ENCODE measurements at places on chromosomes 11 and 22. TPM values are rescaled to one million over a fixed set of nuclear protein-coding genes. Genes with fewer than 3 reads are reported as not detected.

DEUP1 gene
- 0.99 TPM for total RNA-seq

SLC35F2 gene
- total RNA-seq = 0.33 TPM

DEPDC7 gene
- total RNA-seq = 6.0 TPM

POU2AF3 gene
- 10.9 TPM for total RNA-seq

OR2AG1 gene
- total RNA-seq = not detected

KRTAP5-10 gene
- total RNA-seq = not detected

TMEM109 gene
- total RNA-seq = 62.6 TPM
